Tibial nerve (tissue), 4 donors: ENCODE measurements at places on chromosomes 6 and 20. TPM values are rescaled to one million over a fixed set of nuclear protein-coding genes. Genes with fewer than 3 reads are reported as not detected.

Gene VNN1
- total RNA-seq, result 1.5 TPM

Gene BPI
- total RNA-seq, result not detected

DNA sequence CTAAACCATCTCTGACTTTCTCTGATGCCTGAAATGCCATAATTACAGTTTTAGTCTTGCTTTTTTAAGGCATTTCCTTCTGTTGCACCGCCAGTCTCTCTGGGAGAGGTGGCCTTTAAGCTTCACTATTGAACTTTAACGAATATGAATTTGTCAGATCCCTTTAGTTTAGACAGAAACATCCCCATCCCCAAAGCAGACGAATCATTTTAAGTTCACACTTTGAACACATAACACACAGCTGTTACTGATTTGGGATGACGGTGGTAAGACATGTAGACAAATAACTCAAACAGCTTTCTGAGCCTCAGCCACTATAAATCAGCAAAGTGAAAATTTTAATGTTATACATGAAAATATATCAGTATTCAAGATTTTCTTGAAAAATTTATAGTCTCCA lies 7.2 kb upstream of the IPCEF1 start:
- DNase-seq, result no peak

DNA sequence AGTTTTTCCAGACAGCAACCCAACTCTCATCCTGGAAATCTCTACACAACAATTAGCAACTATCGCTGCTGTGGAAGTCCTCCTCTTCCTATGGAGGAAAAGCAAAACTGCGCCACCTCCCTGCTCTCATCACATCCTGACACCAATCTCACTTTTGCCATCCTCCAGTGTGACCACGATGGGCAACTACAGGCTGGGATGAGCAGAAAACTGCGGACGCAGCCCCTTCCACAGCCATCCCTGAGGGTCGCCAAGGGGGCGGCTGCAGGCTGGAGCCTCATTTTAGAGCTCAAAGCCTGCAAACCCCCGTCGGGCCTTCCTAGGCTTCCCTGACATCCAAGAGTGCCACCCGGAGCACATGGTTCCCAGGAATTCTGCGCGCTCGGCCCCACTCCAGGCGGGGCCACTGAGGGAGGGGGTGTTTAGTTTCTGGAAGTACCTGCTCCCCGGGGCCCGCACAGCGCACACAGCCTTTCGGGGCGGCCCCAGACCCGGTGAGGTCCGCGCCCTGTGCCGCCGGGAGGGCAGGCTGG lies 1.2 kb downstream of the TCFL5 start:
- no peak for DNase-seq

GRCh38 chr20:45060294-45060693 lies 40.6 kb downstream of the KCNS1 start:
- no peak for DNase-seq

GRCh38 chr6:56816370-56816769 lies 138.5 kb upstream of the BEND6 start:
- no peak for DNase-seq

- DNase-seq, result no peak
These were observed 321.5 kb upstream of the SASH1 start for GRCh38 chr6:148021165-148021564.

- DNase-seq, result no peak
These were observed 73.1 kb upstream of the DST start for GRCh38 chr6:56715741-56716140.

- DNase-seq, result no peak
These were observed 5.4 kb upstream of the CPXM1 start for GRCh38 chr20:2805689-2806350.

DNA sequence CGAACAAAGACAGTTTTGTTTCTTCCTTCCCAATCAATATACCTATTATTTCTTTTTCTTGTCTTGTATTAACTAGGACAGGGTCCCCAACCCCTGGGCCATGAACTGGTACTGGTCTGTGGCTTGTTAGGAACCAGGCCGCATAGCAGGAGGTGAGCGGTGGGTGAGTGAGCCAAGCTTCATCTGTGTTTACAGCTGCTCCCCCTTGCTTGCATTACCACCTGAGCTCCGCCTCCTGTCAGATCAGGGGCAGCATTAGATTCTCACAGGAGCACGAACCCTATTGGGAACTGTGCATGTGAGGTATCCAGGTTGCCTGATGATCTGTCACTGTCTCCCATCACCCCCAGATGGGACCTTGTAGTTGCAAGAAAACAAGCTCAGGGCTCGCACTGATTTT lies 151.9 kb downstream of the CDKAL1 start:
- DNase-seq, result no peak

DNA sequence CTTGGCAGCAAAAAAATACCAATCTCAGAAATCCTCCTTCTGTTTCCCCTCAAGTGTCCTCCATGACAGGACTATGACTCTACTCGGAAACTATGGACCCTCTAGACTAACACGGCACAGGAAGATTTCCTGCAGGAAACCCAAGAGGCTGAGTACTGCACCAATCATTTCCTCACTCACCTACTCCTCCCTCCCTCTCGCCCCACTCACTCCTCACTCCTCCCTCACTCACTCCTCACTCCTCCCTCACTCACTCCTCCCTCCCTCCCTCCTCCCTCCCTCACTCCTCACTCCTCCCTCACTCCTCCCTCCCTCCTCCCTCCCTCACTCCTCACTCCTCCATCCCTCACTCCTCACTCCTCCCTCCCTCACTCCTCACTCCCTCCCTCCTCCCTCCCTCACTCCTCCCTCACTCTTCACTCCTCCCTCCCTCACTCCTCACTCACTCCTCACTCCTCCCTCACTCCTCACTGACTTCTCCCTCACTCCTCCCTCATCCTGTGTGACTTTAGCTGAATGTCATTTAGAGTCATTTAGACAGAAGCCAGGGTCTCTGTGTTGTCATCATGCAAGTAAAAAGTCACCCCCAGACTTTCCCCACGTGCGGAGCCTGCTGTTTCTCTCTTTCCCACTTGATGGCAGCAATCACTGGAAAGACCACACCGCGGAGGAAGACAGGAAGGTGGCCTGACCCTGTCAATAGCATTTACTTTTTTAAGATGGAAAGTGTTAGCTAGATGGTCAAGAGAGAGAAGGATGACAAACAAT lies 226.8 kb upstream of the PDE10A start:
- DNase-seq, result no peak

GRCh38 chr20:1377984-1378734 lies 14.7 kb downstream of the FKBP1A start:
- DNase-seq, result no peak

DNA sequence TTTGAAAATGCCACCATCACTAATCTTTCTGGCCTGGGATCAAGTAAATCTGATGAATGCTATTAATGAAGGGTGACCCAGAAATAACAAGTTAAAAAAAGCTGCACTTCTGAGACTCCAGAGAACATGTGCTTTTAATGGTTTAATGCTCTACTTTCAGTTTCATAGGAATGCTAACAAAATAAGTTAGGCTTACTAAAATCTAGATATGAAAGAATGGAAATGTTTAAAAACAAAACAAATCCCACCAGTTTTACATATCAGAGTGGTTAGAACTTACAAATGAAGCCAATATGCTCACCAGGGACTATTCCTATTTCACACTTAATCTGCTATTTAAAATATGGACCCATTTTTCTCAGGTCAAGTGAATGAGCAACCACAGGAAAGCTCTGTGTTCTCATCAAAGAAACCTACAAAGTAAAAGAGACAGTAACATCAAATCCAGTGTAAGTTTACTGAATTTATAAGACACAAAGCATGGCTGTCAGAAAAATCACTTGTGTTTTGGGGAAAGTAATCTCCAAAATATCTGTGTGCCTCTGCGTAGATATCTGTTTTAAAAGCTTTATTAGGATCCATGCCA lies 40.3 kb downstream of the FYN start:
- DNase-seq, result no peak

Gene PLEKHG1
- total RNA-seq, result 25.6 TPM

GRCh38 chr20:24779131-24779530 lies 169.9 kb upstream of the CST7 start:
- no peak for DNase-seq

DNA sequence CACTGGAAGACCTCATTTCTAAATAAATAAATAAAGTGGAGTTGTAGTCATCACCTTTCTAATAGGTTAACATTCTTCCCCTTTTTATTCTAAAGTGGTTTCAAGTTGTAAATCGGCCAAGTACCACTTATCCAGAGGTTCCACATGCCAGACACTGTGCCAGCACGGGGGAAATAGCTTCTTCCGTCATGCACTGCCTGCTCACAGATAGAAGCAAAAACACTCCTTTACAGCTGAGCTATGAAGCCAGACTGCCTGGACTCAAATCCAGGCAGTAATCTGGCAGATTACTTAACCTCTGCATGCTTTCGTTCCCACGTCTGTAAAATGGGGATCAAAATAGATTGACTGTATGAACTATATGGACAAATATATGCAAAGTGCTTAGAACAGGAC lies 17.2 kb upstream of the SCML4 start:
- no peak for DNase-seq

DNA sequence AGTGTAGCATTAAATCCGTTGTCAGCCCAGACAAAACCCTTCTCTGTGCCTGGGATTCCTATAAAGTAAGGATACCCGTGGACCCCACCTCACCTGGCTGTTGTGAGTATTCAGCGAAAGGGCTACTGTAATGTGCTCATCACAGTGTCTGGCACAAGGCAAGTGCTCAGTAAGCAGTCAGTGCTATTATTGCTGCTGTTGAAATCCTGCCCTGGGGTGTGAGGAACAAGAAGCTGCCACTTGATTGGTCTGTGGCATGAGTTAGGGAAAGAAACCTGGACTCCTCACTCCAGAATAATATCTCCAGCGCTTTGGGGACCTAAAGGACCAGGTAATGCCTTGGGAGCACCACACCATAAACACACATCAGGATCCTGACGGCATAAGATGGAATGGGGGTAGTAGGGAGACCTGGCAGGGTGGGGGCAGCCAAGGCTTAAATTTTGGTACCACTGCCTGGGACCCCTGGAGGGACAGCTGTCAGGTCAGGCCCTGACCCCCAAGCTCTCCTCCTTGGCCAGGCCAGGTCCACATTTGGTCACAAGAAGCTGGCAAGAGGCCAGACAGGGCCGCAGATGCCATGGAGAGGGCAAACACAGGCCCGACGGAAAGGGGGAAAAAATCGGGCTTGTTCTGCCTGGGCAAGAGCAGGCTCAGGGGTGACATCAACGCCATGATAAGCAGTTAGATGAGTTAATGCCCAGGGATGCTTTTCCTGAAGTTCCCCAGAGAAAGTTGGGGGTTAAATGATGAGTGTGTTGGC lies 66.5 kb downstream of the MRPL14 start:
- DNase-seq, result no peak

- DNase-seq, result no peak
These were observed 972.7 kb downstream of the PRIM2 start for GRCh38 chr6:58290177-58290576.

GRCh38 chr6:91506509-91506908 lies 919.6 kb upstream of the MAP3K7 start:
- DNase-seq, result no peak

Gene TNF
- total RNA-seq, result not detected

- no peak for DNase-seq
These were observed 22.4 kb upstream of the SNX9 start for GRCh38 chr6:157800420-157801237.

Gene RRAGD
- total RNA-seq, result 17.1 TPM

Gene MUC21
- not detected for total RNA-seq

Gene RALGAPB
- 43.9 TPM for total RNA-seq

Gene FRS3
- 11.4 TPM for total RNA-seq

- no peak for DNase-seq
These were observed 5.6 kb upstream of the PMEPA1 start for GRCh38 chr20:57715268-57715904.

Gene FNDC1
- 4.6 TPM for total RNA-seq

DNA sequence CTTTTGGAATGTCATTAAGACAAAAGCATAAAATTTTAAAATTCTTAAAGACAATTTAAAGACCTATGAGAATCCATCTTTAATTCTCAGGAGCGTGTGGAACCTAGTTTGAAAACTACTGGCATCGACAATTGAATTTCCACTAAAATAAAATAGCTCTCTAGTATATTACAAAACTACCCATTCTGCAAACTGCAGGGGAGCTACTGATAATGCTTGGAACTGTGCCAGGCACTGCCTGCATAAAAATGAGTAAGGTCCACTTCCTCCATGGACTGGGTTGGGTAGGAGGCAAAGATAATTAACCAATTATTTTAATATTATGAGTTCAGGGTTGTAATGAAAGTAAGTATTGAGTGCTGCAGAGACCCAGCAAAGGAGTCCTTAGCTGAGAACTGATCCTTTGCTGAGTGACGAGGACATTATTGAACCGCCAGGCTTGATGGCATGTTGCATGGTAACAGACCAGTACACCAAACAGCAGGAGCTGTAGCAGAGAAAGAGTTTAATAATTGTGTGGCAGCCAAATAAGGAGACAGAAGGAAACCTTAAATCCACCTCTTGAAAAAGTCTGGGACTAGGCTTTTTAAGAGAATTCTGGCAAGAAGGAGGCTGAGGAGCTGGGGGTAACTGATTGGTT lies 261.3 kb downstream of the ESR1 start:
- no peak for DNase-seq

Gene CRIP3
- total RNA-seq, result 12.7 TPM

GRCh38 chr20:20020908-20021307 lies 3.7 kb downstream of the NAA20 start:
- no peak for DNase-seq

GRCh38 chr6:125950293-125950692 lies 6.3 kb upstream of the HINT3 start:
- DNase-seq, result no peak

GRCh38 chr6:110233770-110234374 lies 53.6 kb downstream of the CDC40 start:
- DNase-seq, result no peak

DNA sequence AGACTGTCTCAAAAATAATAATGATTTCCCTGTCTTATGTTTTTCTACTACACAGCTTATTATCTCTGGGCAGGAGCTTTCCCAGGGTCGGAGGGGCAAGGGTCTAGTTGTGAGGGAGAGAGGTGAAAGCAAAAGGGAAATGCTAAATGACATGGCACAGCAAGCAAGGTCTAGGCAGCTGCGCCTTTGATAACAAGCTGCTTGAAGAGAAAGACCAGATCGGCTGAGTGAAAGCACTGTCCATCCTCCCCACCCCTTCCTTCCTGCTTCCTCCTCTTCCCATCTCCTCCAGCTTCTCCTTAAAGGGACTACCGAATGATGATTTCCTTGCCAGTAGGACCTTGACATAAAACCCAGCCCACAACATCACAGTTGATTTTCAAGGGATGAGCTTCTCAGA lies 158.1 kb upstream of the AKAP12 start:
- DNase-seq, result no peak

GRCh38 chr20:50456452-50457324 lies 53.5 kb upstream of the PTPN1 start:
- DNase-seq, result no peak
